ENCODE measurements at places on chromosomes 1 and 21.

DNA sequence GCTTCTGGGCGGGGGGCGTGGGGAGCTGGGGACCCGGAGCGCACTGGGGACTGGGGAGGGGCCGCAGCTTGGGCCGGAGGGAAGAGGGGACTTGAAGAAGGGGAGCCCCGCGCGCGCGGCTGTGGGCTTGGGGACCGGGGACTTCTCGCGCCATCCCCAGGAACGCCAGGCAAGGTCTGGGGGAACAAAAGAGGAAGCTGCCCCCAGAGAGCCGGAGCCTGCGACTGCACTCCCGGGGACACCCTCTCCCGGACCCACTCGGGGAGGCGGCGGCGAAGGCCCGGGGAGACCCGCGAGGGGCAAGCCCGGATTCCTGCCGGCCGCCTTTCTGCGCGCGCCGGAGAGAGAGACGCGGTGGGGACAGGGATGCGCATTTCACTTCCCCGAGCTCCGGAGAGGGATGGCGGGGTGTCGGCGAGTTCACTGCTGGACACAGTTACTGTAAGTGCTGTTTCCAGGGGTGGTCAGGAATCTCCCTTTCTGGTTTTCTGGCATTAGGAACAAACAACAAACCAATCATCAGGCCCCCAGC, 732 bp downstream of the ABCG1 start:
- DNase-seq: peak; percentile 68

- DNase-seq: no peak
Observed at GRCh38 chr1:70666381-70667140, 255.5 kb downstream of the CTH start.

DNA sequence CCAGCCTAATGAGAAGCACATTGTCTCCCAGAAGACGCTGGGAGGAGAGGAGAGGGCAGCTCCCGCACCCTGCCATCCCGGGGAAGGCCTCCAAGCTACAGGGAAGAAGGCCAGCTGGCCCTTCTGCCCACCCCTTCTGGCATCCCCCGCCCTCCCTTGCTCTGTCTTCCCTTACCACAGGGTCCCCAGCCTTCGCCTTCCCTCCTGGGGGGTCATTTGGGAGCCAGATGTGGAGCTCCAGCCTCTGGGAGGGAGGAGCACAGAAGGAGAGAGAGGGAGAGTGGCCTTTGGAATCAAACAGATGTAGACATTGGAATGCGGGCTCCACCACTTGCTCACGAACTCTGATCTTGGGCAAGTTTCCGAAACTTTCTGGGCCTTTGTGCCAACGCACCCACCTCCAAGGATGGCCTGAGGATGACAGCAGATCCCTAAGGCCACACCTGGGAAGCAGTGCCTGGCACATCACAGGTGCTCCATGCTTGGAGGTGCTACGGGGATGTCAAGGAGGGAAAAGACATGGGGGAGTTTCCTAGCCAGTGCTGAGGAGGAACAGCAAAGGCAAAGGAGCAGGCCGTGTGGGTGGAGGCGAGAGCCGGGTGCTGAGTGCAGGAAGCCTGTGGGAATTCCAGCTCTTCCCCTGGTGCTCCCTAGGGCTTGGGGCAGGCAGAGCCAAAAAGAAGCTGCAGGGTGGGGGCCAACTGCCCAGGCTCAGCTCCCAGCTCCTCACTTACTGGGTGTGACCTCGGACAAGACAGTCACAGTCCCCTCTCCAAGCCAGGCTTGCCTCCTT, 23.1 kb upstream of the RSPO1 start:
- DNase-seq: no peak

DNA sequence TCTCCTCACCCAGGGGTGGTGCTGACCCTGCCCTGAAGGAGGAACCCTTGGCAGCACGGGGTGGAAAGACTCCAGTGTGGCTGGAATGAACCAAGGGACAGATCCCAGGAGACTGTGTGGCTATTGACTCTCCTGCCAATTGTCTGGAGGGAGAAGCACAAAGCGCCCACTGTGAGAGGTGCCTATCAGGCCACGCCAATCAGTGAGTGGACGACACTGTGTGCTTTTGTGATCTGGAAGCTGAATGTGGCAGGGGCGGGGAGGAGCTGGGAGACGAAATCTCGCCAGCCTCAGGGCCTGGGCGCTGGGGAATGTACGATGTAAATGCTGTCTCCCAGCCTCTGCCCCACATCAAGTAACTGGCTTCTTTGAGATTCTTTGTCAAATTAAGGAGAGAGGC, 167.1 kb downstream of the ZBTB18 start:
- no peak for DNase-seq

- DNase-seq: no peak
Observed at GRCh38 chr1:28983509-28984310, 69.3 kb downstream of the EPB41 start.

DNA sequence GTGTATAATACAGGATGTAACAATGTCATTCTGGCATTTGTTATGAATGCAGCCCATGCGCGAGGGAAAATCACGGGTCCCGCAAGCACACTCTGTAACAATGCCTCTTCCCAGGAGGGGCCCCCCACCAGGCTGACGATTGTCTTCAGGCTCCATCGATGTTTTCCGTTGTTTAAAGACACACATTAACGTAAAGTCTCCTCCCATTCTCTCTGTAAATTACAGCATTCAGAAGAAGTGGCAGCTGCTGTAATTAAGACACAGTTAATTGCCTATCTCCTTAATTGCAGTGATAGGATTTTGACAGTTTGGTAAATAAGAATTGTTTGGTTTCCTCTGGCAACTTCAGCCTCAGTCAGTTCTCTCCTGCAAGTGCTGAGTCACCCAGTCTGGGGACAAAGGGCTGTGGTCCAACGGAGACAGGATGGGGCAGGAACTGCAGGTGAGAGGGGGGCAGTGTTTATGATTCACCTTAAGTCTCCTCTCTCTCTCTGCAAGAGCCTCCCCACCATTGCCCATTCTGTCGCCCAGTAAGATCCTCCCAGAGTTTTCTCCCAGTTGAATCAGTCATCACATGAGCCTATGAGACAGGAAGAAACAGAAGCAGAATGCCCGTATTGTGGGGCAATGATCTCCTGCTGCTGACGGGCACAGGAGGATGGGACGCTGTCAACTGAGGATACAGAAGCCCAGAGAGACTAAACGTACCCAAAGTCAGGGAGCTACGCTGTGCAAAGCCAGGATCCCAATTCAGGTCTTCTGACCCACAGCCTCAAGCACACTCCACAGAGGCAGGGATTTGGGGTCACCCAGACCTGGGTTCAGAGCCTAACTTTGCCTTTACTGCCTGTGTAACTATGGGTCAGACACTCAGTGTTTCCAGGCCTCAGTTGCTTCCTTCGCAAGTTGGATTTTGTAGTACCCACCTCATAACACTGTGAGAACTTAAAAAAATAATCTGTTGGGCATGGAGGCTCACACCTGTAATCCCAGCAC, 110.0 kb downstream of the ADSS2 start:
- DNase-seq: no peak

GRCh38 chr1:190049314-190049713, 428.4 kb downstream of the BRINP3 start:
- DNase-seq: no peak

DNA sequence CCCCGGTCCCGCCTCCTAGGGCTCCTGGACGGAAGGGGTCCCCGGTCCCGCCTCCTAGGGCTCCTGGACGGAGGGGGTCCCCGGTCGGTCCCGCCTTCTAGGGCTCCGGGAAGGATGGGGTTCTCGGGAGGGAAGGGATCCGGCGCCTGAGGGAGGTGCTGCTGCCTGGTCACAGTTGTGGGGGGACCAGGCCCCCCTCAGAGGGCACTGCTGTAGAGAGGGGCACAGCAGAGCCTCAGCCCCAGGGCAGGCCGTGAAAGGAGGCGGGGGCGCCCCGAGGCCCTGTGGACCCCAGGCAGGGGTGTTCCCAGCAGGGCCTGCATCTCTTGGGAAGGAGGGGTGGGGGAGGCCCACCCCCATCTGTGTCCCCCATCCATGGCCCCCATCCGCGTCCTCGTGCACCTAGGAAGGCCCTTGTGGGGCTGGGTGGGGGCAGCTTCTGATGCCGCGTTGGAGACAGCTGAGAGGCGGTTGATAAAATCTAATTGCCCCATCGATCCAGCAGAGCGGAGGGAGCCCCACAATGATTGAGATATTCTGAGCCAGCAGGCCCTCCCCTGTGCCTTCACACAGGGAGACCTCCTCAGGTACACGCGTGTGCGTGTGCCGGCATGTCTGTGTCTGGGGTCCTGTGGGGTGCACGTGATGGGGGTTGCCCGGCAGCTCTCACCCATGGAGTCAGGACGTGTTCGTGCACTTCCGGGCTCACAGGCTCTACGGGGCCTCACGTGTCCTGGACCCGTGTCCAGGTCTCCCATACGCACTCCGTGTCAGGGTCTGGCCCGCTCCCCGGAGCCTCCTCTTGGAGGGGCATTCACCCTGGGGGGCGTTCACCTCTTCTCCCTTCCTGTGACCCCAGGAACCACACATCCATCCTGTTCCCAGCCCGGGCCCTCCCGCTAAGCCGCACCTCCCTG, 12.9 kb downstream of the SAMD11 start:
- no peak for DNase-seq

GRCh38 chr1:41576206-41576605, 91.7 kb upstream of the EDN2 start:
- DNase-seq: no peak

GRCh38 chr1:154391086-154391770, 13.9 kb upstream of the IL6R start:
- no peak for DNase-seq

DNA sequence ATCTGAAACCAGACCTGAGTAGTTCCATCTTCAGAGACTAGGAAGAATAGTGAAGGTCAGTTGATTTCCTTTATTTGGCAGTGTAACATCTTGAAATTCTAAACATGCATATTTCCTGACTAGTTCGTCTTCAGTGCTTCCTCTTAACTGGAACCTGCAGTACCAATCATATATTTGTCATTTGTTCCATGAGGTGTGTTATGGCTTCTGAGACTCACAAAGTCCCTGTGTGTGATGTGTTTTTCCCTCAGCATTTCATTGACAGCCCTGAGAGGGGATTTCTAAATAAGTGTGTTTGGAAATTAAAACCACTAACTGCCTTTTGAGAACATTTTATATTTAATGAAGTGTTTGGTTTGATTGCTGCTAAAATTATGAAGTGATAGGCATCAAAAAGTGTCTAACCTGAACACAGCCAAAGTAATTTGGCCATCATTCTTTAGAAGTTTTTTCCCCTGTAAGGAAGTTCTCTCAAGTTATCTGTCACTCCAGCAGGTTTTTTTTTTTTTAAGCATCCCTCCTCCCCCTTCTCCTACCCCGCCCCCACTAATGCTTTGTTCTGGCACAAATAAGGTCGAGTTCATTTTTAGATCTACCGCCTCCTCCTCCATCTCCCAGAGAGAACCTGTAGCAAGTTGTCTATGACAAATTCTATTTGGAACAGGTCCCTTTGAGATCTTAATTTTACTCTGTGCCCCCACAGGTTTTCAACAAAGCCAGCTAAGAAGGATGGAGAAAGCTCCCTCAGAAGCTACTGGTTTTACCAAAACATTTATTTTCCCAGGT, 61.4 kb downstream of the TMEM200B start:
- no peak for DNase-seq

GRCh38 chr1:15788624-15789301, 18.7 kb downstream of the UQCRHL start:
- DNase-seq: no peak

- DNase-seq: no peak
Observed at GRCh38 chr1:168958562-168959289, 147.8 kb upstream of the ATP1B1 start.

- peak; percentile 70 for DNase-seq
Observed at GRCh38 chr1:193479187-193479586, 292.8 kb upstream of the B3GALT2 start.

DNA sequence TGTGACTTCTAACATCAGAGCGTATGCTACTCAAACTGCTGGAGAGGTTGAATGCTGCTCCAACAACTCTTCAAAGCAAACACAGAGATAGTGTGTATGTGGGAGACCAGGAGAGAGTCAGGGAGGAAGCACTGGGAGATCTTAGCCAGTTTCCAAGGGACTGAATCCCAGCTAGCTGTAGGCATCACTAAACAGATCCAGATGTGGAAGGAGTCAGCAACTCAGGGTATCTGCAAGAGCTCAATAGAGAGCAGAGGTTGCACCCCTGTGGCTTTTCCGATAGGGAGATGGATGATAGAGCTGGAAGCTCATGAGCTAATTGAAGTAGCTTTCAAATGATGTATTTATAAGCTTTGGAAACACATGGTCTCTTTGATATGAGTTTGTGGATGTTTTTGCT, 168.9 kb upstream of the HOOK1 start:
- no peak for DNase-seq

DNA sequence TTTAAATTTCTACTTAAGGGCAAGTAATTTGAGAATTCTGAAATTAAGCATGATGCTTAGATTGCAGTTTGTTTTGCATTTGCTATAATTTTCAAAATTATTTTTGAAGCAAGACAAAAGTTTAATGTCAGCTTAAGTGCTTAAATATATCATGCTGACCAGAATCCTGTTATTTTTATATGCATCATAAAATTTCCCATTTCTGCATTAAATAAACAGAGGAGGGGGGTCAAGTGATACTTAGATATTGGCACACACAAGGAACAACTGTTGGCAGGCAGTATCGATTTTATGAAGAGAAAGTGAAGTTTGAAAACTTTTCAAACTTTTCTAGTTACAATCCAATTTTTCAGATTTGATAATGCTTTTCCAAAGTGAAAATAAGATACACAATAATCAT, 61.0 kb downstream of the MIER1 start:
- no peak for DNase-seq

GRCh38 chr1:48261881-48262400, 39.4 kb downstream of the SLC5A9 start:
- DNase-seq: no peak

DNA sequence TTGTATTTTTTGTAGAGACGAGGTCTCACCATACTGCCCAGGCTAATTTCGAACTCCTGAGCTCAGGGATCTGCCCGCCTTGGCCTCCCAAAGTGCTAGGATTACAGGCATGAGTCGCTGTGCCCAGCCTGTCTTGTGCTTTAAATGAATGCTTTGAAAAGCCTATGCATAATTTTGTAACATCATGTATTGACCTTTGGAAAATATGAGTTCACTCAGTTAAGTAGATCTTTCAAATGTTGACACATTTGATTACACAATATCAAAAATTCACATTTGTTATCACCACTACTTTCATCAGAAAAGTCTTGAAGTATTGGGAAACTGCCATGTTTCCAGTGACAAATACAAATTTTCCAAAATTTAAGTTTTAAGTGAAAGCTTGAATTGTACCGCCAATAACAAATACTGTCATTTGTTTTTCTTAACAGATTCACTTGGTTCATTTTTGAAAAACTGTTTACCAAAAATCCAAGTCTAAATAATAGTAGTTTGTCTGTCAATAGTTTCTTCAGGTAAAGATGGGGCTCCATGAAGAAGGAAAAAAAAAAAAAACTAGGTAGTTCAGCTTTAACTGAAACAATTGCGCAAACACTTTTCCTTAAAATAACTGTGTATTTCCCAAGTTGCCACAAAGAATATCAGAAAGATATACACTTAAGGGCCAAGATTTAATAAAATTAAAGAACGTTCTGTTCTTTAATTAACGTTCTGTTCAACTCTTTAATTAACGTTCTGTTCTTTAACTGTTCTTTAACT, 233.2 kb upstream of the NR5A2 start:
- DNase-seq: no peak

DNA sequence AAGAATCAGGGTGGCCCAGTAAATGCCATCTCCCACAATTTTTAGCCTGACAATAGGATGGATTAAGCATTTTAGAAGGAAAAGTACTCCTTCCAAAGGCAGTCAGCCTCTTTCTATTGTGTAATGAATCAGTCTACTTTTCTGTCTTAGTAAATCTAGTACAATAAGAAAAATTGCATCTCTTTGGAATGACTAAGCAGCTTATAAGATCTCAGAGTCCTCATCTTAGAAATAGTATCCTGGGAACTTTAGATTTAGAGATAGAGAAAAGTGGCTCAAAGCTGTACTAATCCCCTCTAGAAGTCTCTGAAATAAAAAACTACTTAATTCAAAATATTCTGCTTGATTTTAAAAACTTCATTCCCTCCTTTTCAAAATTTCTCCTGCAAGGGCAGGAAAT, 81.4 kb downstream of the SLC44A5 start:
- DNase-seq: no peak

Data from activated naive CD8-positive, alpha-beta T cell treated with anti-CD3 and anti-CD28 coated beads, Interleukin-2, amount 10 ng/mL, durations not matched to agents 7 days and 5 days (primary cell).